ENCODE measurements at places on chromosomes 4 and X.

DNA sequence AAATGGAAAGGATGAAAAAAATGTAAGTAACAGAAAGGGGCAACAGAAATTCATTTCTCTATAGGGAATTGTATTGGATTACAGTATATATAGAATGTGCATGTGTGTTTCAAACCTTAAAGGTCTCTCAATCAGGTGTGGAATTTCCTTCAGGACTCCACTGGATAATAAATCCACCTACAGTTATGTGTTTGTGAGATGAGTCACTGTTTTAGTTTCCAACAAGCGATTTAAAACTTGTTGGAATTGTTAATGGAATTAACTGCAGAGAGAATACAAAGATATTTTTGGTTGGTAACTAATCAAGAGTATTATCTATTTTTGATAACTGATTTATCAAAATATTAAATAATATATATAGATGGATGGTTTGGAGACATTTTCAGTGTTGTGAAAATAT lies 32.8 kb downstream of the CEP44 start:
- DNase-seq: no peak

GRCh38 chr4:77021614-77022089 lies 54.1 kb downstream of the CCNI start:
- no peak for DNase-seq

DNA sequence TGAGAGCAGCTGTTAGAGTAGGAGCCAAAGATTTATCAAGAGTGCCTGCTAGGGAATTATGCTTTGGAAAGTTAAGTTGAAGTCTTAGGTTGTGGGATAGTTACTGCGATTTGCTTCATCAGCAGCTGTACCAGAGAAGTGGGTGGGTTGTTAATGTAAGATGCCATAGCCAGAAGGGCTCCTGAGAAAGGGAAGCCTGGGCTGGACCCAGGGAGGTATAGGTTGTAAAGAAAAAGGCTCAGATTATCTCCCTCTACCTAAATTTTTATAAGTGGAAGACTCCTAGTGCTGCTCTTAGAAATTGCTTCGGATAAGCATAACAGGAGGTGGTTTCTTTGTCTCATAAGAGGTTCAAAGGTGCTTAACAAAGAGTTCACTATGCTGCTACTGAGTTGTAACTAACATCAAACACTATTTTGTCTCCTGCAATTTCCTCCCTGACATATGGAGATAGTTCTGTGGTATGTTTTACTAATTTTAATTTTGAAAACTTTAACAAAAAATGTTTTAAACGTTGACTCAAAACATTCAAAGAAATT lies 356.9 kb downstream of the DTHD1 start:
- no peak for DNase-seq

DNA sequence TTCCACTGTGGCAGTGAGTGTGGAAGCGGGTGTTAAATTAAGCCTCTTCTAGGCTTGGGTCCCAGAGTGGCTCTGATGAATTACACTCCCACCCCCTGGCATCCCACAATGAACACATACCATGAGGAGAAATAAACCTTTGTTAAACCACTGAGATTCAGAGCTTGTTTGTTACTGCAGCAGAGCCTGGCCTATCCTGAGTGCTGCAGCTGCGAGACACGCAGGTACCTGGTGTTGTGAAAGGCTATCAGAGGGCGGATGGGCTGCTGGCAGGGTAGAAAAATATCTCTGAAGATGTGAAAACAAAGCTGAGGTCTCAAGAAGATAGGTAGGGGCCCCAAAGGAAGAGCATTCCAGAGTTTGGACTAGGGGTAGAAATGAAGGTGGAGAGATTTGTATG lies 138.4 kb upstream of the STX18 start:
- DNase-seq: no peak

DNA sequence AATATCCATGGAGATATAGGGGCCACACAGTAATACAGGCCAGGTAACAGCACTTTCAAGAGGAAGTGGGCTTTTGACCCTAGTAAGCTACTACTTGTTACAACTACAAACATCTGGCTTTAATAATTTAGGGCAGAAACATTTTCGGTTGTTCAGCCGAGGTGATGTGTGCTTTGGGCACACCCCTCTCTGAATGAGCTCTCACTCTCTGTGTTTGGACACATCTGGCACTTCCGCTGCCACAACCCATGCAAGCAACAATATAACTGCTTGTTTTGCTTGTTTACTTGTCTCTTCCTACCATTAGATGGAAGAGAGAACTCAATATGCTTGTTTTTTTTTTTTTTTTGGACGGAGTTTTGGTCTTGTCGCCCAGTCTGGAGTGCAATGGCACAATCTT lies 277.2 kb downstream of the HS3ST1 start:
- no peak for DNase-seq

- no peak for DNase-seq
Observed at GRCh38 chr4:3107691-3108121, 33.2 kb downstream of the HTT start.

DNA sequence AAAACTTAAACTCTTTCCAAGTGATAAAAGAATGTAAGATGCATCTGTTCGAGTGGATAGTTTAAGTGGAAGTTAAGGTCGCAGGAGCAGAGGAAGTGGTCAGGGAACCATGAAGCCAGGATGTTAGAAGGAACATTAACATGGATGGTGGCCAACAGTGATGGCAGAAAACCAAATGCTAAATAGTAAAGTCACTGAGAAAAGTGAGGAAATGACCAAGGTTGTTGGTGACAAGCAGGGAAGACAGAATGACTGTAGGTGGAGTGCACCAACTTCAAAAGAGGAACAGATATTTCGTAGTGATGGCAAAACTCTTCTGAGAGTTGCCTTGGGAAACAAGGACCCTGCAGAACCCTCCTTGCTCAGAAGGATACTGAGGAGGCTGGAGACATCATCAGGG lies 226.2 kb downstream of the PALLD start:
- no peak for DNase-seq

DNA sequence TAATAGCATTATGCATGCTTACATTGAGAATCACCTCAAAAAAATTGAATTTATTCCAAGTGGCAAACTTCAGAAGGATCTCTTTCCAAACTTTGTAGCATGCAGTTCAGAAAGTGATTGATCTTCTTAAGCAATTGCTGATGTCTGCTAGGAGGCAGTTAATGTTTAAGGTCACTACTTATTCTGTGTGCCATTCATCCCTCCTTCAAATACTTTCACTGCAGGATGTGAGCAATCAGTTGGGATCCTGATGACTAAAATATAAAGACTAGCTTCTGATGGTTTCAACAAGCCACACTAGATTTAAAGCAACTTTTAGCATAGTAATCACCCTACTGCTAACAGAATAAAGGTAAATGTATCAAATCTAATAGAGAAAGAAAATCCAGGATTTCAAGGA lies 414.1 kb downstream of the ADGRL3 start:
- no peak for DNase-seq

DNA sequence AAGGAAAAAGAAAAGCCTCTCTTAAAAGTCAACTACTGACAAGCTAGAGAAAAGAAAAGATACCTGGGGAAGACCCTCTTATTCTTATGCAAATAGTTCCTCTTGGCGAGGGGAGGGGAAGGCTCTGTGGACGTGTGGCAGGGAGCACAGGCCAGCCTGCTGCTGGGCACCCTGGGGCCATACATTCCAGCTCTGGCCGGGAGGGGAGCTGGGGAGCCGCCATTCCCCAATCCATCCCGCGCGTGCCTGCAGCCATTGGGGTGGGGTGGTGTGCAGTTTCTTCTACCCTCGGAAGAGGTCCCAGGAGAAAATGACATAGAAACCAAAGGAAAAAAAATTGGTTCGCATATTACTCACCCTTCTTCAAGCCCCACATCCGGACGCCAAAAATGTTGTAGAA lies 1496.4 kb downstream of the RPA4 start:
- no peak for DNase-seq

GRCh38 chrX:136810493-136810892 lies 29.8 kb upstream of the ARHGEF6 start:
- DNase-seq: no peak

GRCh38 chr4:18403327-18403726 lies 381.8 kb upstream of the LCORL start:
- no peak for DNase-seq

- no peak for DNase-seq
Observed at GRCh38 chr4:181549576-181550188, 693.5 kb upstream of the TENM3 start.

DNA sequence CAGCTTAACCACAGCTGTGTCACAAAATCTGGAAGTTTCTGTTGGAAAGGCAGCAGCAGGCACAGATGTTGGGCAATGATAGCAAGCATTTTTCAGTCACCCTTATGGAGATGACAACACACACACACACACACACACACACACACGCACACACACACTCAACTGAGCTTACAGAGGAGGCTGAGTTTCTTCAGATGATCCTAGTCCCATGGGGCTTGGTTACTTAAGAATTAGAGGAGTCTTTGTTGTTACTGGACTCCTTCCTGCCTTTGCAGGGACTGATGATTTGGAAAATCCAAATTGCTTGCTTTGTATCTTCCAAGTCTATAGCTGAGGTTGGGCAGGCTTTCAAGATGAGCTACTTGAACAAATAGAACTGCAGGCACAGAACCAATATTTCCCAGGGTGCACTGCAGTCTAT lies 740.1 kb upstream of the PITX2 start:
- DNase-seq: peak; percentile 28

DNA sequence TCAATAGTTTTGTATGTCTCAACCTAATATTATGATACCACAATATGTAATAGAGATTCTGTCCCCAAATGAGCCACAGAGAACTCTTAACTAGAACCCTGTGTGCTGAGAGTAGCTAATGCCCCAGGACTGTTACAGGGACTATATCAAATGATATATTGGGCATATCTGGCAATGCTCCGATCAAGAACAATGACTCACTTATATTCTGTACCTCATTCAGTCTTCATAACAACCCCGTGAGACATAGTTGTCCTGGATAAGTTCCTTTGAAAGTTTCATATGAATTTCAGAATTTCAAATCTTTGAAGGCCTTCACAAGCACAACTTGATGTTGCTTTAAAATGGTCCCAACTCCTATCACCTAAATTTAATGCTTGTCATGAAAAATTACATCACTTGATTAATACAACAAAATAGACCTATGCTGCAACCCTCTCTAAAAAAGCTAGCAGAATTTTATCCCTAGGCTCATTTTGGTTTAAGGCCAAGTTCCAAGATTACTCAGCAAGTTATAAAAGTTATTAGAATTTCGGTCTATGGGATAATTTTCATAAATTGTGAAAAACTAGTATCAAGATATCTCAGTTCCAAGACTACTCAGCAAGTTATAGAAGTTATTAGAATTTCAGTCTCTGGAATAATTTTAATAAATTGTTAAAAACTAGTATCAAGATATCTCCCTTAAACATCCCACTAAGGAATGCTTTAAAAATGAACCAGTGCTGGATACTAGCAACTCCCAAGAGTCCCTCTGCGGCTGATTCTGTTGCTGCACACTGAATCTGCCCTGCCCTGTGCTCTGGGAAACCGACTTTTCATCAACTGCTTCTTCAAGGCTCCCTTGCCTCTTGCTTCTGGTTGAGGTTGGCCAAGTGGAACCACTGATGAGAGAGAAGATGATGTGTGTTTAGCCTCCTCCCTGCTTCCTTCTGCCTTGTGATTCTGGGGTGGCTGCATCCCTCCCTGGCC lies 6.0 kb upstream of the ANXA3 start:
- DNase-seq: no peak

- DNase-seq: no peak
Observed at GRCh38 chr4:6647582-6648230, 7.2 kb downstream of the MRFAP1 start.

Data from right hindlimb (tissue), 1 donor.